ENCODE measurements at places on chromosomes 2 and 18. TPM values are rescaled to one million over a fixed set of nuclear protein-coding genes. Genes with fewer than 3 reads are reported as not detected.

The PLGLB2 gene
- 0.40 TPM for total RNA-seq

The SERPINB7 gene
- not detected for total RNA-seq

The DOK6 gene
- 0.47 TPM for total RNA-seq

The PUM2 gene
- total RNA-seq = 54.6 TPM

The TACR1 gene
- not detected for total RNA-seq

The MBP gene
- not detected for total RNA-seq

The RBKS gene
- total RNA-seq = 0.51 TPM

All from SJCRH30 (cell line).